T-helper 2 cell (primary cell): ENCODE measurements at places on chromosomes 4 and X.

DNA sequence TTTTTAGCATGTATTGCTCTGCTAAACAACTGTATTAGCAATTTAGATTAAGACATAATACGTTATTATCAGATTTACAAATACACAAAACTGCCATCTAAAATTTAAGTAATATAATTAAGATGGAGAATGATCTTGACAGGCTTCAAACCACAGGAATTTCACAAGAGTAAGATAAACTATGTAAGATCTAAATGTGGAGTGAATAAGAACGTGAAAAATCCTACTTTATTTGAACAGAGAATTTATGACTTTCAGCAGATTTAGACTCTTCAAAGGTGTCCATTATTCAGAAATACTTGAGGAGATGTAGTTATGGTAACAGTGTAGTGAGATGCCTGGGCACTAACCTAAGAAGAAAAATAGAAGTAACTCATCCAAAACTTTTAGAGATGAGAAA is 73.2 kb downstream of the SLC4A4 start:
- DNase-seq, result no peak

GRCh38 chr4:52983563-52984303 is 121.6 kb downstream of the RASL11B start:
- no peak for DNase-seq

DNA sequence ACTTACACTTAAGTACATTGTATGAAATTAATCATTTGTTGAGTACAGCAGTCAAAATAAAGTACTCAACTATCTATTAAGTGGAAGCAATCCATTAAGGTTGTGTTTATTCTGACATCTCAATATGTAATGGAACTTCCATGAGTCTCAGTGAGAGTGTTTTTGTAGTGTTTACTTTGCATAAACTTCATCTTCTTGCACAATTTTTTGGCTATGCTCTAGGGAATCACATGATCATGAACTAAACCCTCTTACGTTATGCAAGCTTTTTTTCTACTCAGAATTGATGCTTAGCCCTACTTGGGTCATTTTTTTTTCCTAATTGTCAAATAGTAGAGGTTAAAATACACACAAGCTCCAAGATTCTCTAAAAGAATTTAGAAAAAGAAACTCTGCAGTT is 21.1 kb upstream of the PIGA start:
- DNase-seq, result no peak

- DNase-seq, result no peak
Observed at GRCh38 chr4:833156-833555, 7.2 kb upstream of the CPLX1 start.

- no peak for DNase-seq
Observed at GRCh38 chrX:64184396-64184795, 21.1 kb downstream of the AMER1 start.

- DNase-seq, result no peak
Observed at GRCh38 chrX:110733166-110733565, 62.5 kb downstream of the CHRDL1 start.

DNA sequence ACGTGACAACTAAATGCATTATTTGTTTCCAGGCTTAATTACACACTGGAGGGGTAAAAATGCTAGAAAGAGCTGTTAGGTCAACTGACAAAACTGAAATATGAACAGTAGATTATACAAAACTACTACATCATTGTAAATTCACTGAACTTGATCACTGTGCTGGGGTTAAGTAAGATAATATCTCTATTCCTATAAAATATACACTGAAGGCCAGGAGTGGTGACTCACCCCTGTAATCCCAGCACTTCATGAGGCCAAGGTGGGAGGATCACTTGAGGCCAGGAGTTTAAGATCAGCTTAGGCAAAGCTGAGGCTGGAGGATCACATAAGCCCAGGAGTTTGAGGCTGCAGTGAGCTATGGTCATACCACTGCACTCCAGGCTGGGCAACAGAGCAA is 31.8 kb upstream of the NKX6-1 start:
- no peak for DNase-seq

- no peak for DNase-seq
Observed at GRCh38 chrX:123219916-123220315, 35.8 kb downstream of the GRIA3 start.

- DNase-seq, result no peak
Observed at GRCh38 chr4:115470763-115471162, 357.3 kb upstream of the NDST4 start.

GRCh38 chrX:46165411-46165810 is 379.8 kb downstream of the ZNF674 start:
- DNase-seq, result no peak

GRCh38 chrX:40411340-40412111 is 169.2 kb upstream of the ATP6AP2 start:
- peak; percentile 37 for DNase-seq

GRCh38 chrX:125293850-125294780 is 25.6 kb upstream of the TEX13C start:
- no peak for DNase-seq

GRCh38 chr4:107734120-107734519 is 14.1 kb upstream of the PAPSS1 start:
- no peak for DNase-seq

DNA sequence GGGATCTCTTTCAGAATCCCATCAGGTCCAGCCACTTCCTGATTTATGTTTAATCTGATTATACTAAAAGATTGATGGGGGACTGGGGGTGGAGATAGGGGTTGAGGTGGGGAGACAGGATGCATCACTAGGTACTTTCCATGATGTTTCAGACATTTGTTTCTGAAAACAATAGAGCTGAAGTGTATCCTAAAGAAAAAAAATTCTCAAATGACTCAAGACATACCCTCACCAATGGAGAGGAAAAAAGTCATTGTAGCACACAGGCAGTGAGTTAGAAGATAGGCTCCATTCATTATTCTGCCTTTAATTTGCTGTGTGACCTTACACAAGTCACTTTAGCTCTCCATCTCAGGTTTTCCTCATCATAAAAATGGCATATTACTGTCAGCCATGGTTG is 33.1 kb downstream of the LHFPL1 start:
- no peak for DNase-seq

DNA sequence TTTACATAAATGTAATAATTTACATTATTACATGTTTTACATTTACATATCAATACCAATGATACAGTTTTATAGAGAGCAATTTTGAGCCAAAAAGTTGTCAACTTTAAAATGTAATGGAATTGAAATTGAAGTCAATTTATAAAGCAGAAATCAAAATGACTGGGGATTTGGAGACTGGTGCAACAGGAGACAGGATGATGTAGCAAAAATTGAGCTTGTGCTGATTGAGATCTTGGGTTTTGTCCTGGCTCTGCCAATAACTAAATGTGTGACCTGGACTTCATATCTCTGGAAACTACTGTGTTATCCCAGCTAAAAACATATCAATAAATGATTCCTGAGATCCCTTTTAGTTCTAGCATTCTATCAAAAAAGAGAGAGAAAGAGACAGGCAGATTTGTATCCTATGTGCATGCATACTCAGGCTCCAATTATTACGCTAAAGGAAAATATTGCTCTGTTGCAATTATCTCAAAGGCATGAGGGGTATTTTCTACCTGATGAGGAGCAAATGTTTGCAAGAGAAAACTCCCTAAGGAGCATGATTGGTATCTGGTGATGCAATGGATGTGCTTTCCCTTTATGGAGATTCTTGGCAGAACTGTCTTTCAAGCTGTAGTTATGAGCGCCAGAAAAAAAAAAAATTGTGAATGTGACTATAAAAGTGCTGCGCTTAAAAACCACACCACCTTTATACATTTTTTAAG is 14.7 kb downstream of the EXOC1L start:
- no peak for DNase-seq

DNA sequence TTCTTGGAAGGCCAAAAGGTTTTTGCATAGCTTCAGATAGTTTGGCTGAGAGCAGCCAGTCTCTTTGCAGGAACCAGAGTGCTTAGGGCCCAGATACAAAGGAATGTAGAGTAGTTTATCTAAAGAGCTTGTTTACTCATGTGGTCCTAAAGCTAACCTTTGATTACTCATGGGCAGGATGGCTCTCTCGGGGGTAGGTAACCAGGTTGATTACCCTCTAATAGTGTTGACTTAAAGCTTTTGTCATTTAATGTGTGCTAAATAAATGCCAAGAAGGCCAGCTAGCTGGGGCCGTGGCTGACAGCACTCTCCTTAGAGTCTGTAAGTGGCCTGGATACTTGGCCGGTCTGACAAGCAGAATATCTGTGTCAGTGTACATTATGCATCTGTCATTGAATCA is 69.7 kb upstream of the MAGEB16 start:
- DNase-seq, result no peak

GRCh38 chr4:115152081-115152480 is 38.7 kb upstream of the NDST4 start:
- no peak for DNase-seq

DNA sequence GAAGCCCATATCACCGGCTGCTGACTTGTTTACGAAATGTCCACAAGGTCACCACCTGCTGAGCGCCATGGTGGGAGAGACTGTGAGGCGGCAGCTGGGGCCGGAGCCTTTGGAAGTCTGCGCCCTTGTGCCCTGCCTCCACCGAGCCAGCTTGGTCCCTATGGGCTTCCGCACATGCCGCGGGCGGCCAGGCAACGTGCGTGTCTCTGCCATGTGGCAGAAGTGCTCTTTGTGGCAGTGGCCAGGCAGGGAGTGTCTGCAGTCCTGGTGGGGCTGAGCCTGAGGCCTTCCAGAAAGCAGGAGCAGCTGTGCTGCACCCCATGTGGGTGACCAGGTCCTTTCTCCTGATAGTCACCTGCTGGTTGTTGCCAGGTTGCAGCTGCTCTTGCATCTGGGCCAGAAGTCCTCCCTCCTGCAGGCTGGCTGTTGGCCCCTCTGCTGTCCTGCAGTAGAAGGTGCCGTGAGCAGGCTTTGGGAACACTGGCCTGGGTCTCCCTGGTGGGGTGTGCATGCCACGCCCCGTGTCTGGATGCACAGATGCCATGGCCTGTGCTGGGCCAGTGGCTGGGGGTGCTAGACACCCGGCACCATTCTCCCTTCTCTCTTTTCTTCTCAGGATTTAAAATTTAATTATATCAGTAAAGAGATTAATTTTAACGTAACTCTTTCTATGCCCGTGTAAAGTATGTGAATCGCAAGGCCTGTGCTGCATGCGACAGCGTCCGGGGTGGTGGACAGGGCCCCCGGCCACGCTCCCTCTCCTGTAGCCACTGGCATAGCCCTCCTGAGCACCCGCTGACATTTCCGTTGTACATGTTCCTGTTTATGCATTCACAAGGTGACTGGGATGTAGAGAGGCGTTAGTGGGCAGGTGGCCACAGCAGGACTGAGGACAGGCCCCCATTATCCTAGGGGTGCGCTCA is 8.7 kb upstream of the MSANTD1 start:
- no peak for DNase-seq

DNA sequence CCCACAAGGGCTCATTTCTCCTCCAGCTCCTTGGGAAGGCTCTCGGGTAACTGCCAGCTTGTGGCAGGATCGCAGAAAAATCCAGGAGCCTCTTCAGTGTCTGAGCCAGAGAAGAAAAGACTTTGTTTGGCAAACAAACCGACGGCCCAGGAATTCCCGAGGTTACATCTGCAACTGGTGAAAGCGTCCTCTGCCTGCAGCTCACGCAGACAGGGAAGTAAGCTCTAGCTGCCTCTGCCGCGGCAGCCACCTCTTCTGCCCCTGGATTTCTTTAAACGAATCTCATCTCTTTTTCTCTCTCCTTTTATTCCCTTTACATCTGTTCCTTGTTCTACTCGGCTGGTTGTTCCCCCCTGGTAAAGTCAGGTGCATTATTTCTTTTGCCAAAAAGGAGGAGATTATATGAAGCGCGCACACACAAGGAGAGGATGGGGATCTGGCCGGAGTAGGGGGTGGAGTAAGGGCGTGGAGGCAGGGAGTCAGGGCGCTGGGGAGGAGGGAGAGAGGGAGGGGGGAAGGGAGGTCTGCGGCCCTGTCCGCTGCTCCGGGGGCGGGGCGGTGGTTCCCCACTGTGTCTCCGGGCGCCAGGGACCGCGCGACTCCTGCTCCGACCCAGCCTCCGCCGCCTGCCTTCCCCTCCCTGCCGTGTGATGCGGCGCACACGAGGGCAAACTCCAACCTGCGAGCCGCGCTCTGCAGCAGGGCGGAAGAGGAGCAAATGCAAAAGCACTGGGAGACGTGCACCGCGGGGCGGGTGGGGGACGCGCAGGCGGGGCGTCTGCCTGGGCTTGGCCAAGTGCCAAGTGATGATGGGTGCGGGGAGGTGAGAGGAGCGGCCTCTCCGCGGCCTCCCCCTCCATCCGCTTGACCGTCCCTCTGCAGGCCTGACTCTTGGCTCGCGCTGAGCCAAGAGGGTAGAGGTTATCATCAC is at the start of gene DCHS2:
DCHS2 (minus strand) TSS at position 459 of the 931 bp plus-strand sequence; CDS start at position 15, 444 bp downstream.
- DNase-seq, result no peak

- no peak for DNase-seq
Observed at GRCh38 chr4:146927695-146928094, 18.0 kb downstream of the TTC29 start.
